ENCODE measurements at places on chromosomes 4 and X. TPM values are rescaled to one million over a fixed set of nuclear protein-coding genes. Genes with fewer than 3 reads are reported as not detected.

Gene CLTRN
- 1.1 TPM for total RNA-seq

Gene BTK
- 0.12 TPM for total RNA-seq

Gene ZRSR2
- 10.2 TPM for total RNA-seq

Gene GATA1
- total RNA-seq: not detected

Gene SPANXA1
- not detected for total RNA-seq

Gene MAGEA1
- total RNA-seq: not detected

Gene CT45A1
- not detected for total RNA-seq

Gene CLDN22
- not detected for total RNA-seq

Gene S100G
- not detected for total RNA-seq

Gene RIPPLY1
- total RNA-seq: 0.11 TPM

Gene AMBN
- total RNA-seq: not detected

Gene GTPBP6
- total RNA-seq: 51.6 TPM

Gene SPACA5
- total RNA-seq: not detected

Measured in A549 treated with GW870086 at 1 μM for 4 hours (cell line).